ENCODE measurements at places on chromosomes 4 and X.

GRCh38 chr4:145097331-145097820 lies 620 bp downstream of the ANAPC10 start:
- DNase-seq = no peak

DNA sequence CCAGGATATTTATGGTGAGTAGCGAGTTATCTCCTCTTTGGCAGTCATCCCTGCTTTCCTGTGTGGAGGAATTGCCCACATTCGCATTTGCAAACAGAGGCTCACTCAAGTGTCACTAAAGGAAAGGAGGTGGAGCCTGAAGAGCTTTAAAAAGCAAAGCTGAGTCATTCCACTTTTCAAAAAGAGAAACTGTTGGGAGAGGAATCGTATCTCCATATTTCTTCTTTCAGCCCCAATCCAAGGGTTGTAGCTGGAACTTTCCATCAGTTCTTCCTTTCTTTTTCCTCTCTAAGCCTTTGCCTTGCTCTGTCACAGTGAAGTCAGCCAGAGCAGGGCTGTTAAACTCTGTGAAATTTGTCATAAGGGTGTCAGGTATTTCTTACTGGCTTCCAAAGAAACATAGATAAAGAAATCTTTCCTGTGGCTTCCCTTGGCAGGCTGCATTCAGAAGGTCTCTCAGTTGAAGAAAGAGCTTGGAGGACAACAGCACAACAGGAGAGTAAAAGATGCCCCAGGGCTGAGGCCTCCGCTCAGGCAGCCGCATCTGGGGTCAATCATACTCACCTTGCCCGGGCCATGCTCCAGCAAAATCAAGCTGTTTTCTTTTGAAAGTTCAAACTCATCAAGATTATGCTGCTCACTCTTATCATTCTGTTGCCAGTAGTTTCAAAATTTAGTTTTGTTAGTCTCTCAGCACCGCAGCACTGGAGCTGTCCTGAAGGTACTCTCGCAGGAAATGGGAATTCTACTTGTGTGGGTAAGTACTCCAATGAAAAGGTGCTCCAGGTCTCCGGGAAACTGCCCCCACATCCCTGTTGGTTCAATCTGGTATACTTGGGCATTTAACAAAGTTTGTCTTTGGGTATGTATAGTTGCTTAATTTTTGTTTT lies at the start of gene EGF:
Gene EGF (plus strand): TSS at position 178 of the 890 bp plus-strand sequence. CDS start 453 bp downstream, at position 631.
- DNase-seq = peak; percentile 62

- no peak for DNase-seq
These were observed 185.4 kb downstream of the OR13H1 start for GRCh38 chrX:131729295-131729694.

DNA sequence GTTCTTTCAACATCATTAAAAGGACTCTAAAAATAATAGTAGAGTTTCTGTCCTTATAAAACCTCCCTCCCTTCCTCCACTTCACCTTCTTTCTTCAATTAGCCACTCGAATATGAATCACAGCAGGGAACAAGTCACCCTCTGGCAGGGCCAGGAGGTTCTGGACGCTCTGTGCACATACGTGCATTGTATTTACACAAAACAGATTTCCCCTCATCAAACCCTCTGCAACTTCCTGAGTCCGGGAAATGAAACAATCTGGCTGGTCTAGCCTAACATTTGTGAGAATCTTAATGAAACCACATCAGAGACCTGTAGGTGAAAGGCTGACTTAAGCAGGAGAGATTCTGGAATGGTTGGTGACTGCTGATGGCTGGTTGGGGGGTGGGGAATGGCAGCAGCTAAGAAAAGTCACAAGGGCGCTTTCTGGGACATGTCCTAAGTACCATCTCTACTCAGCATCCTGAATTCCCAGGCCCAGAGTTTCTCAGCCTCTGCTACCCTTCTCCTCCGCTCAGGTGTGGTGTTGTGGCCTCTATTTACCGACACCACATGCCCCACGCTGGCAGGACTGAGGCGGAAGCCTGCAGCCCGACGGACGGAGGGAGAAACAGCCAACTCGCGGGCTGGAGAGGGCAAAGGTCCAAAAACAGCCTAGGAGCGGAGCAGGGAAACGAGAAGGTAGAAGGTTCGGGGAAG lies 1.0 kb downstream of the ZDHHC9 start:
- DNase-seq = no peak

DNA sequence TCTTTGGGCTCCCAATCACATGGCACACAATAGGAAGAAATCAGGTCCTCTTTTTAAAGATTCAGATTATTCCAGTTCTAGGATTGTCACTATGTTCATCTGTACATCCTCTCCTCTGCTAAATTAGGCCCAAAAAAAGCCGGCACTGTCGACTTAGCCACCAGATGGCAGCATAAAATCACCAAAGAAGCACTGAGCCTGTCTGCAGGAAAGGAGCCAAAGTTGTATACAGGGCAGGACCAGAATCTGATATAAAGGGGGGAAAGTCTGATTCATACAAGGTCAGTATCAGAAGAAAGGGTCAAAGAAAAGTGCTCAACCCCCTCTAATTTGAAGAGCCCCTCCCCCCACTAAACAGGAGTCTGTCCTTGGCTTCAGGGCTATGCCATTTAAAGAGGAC lies 292.5 kb downstream of the CHIC1 start:
- peak; percentile 65 for DNase-seq

GRCh38 chr4:108060164-108060563 lies 70.5 kb downstream of the HADH start:
- peak; percentile 64 for DNase-seq

- DNase-seq = peak; percentile 83
These were observed 24.8 kb downstream of the SMIM20 start for GRCh38 chr4:25938787-25939186.

GRCh38 chr4:148207068-148207467 lies 235.1 kb downstream of the NR3C2 start:
- no peak for DNase-seq

DNA sequence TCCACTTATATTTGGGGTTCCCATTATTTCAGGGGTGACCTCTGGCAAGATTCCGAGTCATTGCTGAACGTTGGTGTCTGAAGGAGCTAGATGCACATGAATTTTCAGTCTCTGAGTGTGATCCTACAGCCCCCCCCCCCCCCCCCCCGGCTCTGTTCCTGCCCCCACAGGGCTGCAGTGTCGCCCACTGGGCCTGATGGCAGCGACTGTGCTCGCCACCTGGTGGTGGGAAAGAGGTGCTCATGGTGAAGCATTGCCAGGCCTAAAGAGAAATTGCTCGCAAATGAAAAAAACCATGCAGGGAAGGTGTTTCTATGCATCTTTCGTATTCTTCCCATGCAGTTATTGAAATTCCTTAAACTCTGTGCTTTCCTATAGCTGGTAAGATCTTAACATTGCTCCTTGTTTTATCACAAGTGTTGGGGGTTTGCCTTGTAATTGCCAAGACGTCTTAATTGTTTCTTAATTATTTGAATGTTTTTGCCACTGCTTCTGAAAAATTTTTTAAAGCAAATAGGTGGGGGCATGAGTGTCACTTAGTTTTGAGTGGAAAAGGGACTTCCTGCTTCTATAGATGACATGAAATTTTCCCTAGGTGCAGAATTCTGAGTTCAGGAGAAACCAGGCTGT lies 63.2 kb downstream of the CLDN22 start:
- DNase-seq = peak; percentile 52

- no peak for DNase-seq
These were observed 55.0 kb upstream of the NKX1-1 start for GRCh38 chr4:1460967-1461868.

GRCh38 chr4:39285111-39285795 lies 80.9 kb downstream of the RFC1 start:
- no peak for DNase-seq

DNA sequence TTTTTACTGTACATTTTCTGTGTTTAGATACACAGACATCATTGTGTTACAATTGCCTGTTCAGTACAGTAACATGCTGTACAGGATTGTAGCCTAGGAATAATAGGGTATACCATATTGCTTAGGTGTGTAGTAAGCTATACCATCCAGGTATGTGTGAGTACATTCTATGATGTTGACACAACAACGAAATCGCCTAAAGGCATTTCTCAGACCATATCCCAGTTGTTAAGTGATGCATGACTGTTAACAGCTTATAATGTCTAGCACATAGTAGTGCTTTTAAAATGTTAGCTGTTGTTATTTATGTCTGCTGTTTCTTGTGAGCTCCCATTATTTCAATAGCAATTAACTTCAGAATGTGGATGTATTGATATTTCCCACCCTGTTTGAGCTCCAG lies 4.5 kb downstream of the PRRG1 start:
- no peak for DNase-seq

DNA sequence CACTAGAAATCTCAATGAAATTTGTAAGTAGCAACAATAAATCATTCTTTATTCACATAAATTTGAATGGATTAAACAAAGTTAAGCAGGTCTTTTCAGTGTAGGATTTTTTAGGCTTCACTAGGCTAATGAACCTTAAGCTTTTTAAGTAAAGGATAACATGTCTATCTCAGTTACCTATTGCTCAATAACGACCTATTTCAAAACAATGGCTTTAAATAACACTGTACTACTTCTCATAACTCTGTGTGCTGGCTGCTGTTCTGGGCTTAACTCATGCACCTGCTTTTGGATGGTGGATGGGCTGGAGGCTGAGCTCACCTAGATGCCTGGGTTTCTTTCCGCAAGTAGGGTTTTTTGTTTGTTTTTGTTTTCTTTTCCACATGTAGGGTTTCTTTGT lies 495.0 kb upstream of the SLIT2 start:
- no peak for DNase-seq

DNA sequence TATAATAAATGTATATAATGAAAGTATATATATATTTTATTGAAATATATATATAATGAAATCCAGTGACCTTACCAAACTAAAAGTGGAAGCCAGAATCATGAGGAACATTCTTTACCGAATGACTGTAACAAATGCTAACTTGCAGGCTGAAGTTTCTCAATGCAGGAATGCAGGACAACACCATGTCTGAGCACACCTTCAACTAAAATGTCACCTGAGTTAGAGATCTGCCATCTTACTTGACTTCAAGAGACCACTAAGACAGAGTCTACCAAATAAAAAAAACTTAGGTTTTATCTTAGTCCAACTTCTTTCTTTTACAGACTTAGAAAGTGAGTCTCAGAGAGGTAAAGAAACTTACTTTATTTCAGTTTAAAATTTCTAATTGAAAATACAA lies 176.2 kb downstream of the FSTL5 start:
- no peak for DNase-seq

DNA sequence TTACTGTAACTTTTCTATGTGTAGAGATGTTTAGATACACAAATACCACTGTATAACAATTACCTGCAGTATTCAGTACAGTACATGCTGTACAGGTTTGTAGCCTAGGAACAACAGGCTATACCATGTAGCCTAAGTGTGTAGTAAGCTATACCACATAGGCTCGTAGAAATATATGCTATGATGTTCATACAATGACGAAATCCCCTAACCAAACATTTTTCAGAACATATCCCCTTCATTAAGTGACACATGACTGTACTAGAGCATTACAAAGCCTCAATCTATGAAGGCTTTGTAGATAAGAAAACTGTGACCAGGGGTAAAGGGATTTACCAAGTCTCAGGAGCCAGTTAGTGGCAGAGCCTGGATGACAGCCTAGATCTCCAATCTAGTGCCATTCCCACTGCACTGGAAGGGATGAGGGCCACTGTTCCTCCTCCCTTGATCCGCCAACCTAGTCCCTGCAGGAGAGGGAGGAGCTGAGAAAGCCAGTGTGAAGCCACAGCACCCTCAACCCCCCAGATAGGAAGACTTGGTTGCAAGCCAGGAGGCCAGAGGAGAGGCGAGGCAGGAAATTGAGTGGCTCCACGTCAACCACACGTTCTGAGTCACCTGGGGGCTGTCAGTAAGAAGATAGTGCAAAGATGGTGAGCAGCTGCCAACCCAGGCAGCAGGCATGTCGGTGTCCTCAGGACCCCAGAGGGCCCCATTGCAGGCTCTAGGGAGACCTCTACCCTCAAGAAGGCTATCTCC lies 227.7 kb downstream of the BCOR start:
- peak; percentile 69 for DNase-seq

- no peak for DNase-seq
These were observed 1.2 kb upstream of the TMEM144 start for GRCh38 chr4:158208963-158209640.

DNA sequence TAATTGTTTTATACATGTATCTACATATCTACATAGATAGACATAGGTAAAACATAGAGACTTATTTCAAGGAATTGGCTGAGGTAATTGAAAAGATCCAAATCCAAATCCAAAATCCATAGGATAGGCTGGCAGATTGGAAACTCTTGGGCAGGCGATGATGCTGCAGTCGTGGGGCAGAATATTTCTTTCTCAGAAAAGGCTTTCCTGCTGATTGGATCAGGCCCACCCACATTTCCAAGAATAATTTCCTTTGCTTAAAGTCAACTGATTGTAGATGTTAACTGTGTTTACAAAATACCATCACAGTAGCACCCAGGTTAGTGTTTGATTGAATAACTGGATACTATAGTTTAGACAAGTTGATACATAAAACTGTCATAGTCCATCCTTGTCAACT lies 27.2 kb downstream of the STIM2 start:
- no peak for DNase-seq

DNA sequence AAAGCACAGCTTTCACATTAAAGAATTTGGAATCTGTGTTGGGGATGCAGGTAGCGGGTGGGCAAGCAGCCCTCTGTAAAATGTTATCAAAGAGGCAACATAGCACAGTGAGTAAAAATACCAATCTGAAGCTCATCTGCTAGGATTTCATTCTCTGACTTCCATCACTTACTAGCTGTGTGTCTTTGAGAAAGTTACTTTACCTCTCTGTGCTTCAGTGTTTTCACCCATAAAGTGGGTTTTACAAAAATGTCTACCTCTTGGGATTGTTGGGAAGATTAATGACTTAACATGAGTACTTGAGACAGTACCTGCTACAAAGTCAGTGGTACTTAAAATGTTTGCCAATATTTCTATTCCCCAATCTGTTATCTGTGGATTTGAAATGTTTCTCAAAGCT lies 7.9 kb upstream of the DCUN1D4 start:
- no peak for DNase-seq

DNA sequence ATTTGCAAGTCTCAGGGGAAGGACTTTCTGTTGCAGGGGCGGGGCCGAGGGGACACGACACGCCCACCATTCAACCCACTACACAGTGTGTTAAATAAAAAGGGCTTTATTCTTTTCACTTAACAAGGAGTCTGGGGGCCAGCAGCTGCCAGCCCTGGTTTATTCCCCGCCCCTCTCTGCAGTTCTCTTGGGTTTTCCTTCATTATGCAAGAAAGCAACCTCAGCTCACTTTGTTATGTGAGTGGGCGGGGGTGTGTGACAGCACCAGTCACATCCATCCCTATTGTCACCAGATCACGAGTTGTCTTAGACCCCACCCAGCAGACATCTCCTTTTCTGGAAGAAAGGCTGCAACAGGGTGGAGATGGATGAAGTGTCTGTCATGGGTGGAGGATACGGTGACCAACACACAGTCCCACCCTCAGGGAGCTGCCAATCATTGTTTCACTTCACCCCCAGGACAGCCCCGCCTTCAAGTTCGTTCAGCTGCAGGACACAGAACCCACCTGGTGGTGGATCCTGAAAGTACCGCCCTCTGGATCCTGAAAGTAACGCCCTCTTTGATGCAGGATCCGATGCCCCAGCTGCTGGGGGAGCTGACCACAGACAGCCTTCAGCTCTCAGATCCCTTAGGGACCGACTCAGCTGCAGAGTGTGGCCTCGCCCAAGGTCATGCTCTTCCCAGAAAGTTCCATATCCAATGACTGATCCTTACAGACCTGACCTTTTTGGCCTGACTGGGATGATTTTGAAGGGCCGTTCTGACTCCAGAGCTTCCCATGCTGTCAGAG lies 79.6 kb downstream of the SMIM20 start:
- DNase-seq = peak; percentile 37

- no peak for DNase-seq
These were observed 10.4 kb downstream of the ACOT9 start for GRCh38 chrX:23732704-23733103.
